ENCODE measurements at places on chromosomes 12 and 14.

- no peak for DNase-seq
These were observed 14.5 kb upstream of the PWP1 start for GRCh38 chr12:107670999-107671643.

DNA sequence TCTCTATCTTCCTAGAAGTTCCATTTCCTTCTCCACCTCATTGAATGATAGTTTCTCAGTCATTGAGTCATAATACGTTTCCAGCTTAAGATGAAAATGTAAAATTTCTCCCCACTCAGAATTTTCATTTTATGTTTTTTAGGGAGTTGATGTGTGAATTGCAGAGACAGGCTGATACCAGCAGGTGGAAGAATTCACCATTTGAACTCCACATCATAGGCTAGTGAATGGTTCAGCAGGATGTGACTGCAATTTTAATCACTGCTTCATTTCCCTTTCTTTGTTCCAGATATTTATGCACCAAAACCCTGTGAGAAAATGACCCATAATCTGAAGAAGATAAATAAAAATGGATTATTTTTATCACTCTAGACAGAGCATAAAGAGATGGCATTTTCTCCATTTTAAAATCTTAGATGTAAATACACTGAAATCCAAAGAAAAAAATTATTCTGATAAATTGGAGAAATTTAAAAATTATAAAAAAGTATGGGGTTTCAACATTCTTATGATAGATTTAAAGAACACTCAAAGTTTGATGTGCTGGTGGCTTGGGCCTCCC lies 10.6 kb upstream of the PYGL start:
- DNase-seq = no peak

- no peak for DNase-seq
These were observed 682.4 kb downstream of the DIO2 start for GRCh38 chr14:79528828-79529416.

- no peak for DNase-seq
These were observed 97.7 kb downstream of the ETV6 start for GRCh38 chr12:11746940-11747716.

GRCh38 chr12:26052652-26053051 lies 72.2 kb downstream of the BHLHE41 start:
- DNase-seq = no peak

- DNase-seq = no peak
These were observed 94.1 kb upstream of the GARIN6 start for GRCh38 chr12:99553461-99553860.

DNA sequence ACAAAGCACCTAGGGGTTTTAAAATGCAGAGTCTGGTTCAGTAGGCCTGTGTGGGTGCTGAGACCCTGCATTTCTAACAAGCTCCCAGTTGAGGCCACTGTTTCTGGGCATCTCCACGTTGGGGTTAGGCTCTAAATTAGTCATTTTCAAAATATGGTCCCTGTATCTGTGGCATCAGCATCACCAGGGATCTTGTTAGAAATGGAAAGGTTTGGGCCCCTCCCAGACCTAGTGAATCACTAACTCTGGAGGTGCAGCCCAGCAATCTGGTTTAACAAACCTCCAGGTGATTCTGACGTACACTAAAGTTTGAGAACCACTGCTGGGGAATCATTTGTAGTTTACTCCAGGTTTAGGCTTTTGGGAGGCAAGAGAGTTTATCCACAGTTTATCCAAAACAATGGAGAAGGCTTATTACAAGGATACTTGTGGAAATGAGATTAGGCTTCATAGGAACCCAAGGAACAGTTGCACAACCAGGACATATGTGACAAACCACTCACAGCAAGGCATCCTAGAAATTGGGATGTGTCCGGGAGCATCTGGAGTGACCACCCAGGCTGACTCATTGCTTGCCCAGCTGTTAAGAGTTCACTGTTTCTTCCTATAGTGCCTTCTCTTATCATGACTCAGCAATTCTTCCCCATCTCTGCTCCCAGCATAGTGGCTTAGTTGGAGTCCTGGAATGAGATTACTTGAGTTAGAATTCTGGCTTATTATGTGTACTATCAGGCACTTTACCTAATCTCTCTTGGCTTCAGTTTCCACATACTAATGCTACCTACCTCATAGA lies 71.6 kb upstream of the STXBP6 start:
- no peak for DNase-seq

GRCh38 chr14:68506645-68507419 lies 286.0 kb downstream of the ZFP36L1 start:
- no peak for DNase-seq

Measured in mesenteric fat pad (tissue), 1 donor.